ENCODE measurements at places on chromosomes 6 and 20.

DNA sequence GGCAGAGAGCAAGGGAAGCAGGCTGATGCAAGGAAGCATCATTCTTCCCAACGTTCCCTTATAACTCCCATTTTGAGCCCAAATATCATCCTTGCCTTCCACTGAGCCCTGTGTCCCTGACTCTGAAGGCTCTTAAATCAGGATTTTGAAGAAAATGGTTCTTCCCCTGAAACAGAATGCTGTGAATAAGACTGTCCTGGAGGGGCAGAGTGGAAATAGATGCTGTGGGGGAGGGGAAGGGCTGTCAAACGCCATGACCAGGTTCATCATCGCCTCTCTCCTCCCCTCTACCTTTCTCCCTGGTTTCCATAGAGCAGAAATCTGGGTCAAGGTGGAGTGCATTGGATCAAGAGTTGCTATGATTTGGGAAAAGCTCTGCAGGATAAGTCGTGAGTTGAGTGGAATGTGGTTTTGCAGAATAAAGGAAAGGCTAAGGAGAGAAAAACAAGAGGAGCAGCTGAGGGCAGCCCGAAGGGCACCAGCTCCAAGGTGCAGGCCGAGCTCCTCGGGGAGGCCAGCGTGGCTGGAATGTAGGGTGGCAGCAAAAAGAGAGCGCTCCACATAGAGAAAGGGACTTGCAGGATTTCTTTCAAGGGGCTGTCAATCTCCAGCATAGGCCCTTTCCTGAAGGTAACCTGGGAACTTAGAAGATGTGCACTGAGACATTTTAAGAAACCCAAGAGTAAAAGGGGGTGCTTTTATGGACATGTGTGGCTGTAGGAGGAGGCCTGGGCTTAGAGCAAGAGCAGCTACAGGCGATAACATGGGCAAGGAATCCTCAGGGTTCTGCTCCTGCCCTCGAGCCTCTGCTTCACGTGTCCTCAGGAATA lies 120.8 kb upstream of the CDYL start:
- no peak for DNase-seq

- DNase-seq: no peak
Measured at GRCh38 chr20:54051068-54051467, 19.3 kb downstream of the BCAS1 start.

DNA sequence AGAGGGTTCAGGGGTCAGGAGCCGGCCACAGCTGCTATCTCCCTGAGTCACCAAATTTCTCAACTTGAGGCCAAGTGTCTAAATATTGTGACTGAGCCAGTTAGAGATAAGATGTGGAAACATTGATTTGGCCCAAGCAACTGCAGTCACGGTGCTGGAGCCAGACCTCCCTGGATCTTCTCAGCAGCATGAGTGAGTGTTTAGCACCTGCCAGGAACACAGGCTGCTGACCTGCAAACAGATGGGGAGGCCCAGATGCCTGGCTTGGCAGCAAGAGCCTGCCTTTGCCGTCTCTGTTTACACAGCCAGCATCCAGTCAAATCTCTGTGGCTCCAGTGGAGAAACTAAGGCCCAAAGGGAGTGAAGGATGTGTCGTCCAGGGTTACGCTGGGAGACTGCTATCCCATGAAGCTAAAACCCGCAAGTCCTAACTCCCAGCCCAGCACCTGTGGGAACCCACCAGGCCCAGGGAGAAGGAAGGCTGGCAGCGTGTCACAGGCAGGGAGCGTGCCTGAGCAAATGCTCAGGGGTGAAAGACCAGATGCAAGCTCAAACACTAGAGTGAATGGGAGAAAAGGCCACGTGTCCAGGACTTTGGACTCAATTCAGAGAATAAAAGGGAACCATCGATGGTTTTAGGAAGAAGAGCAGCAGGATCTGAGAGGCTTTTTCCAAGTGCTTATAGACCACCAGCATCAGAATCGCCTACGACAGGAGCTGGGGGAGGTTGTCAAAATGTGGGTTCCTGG lies 15.9 kb upstream of the PTGIS start:
- DNase-seq: peak; percentile 29

DNA sequence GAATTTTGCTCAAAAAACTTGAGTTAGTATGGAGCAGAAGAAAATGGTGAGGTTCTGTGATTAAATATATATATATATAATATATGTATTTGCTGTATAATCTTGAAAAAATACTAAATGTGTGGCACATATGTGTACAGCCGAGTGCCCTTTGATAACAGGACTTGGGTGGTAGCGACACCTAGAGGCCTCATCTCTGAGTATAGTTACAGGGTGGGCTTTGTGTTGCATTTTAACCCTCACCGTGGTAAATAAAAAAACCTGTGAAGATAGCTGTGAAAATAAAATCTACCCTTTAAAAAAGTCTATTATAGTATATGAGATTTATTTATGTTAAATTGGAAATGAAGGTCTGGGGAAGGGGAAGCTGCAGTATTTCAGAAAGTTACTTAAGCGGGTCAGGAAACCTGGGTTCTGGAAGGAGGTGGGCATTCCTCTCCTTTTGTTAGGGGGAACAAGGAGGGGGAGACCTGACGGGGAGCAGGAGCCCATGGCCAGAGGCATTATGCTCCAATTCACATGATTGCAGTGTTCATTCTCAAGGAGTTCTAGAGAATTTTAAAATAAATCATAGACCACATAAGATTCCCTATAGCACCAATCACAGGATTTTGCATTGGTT lies 82.7 kb downstream of the SH3BGRL2 start:
- DNase-seq: peak; percentile 49

DNA sequence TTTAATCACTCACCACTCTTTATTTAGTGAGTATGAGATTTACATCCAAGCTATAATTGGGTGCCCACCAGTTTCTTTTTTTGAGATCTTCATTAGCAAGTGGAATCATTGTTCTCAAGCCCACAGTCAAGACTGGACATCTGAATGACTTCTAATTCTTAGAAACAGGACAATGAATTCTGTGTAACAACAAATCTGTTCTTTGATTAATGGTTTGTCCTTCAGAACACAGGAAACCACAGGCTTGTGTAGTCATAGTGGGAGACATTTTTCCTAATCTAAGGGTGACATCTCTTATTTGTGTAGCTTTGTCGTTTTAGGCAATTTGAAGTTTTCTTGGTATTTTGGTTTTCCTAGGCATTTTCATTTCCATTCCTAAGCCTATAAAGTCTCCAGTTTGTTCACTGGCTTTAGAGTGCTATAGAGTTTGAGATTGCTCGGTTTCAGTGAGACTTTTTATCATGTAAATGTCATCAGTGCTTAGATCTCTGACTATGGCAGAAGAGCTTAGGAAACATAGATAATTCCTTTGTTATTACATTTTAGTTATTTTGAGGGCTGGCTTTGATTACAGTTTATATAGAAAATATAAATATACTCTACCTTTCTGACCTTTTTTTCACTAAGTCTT lies 903.9 kb upstream of the MAP3K7 start:
- peak; percentile 26 for DNase-seq

- DNase-seq: no peak
Measured at GRCh38 chr6:158552055-158552795, 7.7 kb upstream of the TMEM181 start.

DNA sequence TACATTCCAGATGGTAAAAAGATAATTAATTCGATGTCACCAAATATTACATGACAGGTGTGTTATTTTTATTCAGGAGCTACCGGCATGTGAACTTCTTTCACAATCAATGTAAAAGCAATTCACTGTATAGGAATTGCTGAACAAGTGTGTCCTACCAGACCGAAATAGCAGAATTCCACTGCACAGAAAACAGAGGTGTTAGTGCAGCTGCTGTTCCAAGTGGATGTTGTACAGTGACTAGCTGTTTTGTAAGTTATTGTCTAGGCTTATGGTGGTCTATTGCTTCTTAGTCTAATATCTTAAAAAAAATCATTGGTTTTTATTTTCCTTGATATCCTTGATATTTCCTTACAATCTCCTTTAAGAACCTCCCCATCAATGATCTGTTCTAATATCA lies 107.4 kb downstream of the COL19A1 start:
- DNase-seq: peak; percentile 17

DNA sequence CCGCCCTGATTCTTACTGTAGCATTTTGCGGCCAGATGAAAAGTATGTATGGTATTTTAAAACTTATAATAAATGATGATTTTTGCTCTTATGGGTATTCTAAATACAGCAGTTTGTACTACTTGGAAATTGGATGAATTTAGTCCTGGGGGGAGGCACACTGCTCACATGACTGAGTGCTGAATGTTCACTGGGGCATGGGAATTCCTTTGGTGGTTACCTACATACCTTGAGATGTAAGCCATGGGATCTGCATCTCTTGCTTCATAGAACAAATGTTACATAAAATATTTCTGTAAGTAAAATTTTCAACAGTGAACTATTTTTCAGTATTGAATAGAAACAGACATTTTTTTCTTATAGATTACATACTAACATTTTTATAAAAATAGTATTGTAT lies 71.1 kb downstream of the FIG4 start:
- no peak for DNase-seq

- DNase-seq: peak; percentile 74
Measured at GRCh38 chr6:80610846-80611245, 504.4 kb downstream of the BCKDHB start.

DNA sequence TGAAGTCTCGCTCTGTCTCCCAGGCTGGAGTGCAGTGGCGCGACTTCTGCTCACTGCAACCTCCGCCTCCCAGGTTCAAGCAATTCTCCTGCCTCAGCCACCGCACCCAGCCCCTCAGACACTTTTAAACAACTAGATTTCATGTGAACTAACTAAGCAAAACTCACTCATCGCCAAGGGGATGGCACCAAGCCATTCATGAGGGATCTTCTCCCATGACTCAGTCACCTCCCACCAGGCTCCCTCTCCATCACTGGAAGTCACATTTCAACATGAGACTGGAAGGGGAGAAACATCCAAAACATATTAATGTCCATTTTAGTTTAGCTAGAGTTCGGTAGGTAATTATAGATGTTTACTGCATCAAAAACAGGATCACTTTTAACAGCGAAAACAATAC lies 95.9 kb upstream of the PRL start:
- no peak for DNase-seq

GRCh38 chr20:51062065-51062464 lies 39.2 kb upstream of the KCNG1 start:
- no peak for DNase-seq

GRCh38 chr6:35907750-35908149 lies 13.1 kb downstream of the SRPK1 start:
- DNase-seq: no peak

GRCh38 chr6:34147906-34148630 lies 2.2 kb upstream of the GRM4 start:
- no peak for DNase-seq

GRCh38 chr20:57615445-57615811 lies 4.8 kb downstream of the ZBP1 start:
- DNase-seq: no peak

GRCh38 chr6:168333039-168333438 lies 13.5 kb upstream of the DACT2 start:
- no peak for DNase-seq

GRCh38 chr6:15363523-15364400 lies 117.9 kb downstream of the JARID2 start:
- peak; percentile 46 for DNase-seq

- DNase-seq: no peak
Measured at GRCh38 chr6:93496548-93496947, 77.2 kb upstream of the EPHA7 start.

- DNase-seq: no peak
Measured at GRCh38 chr6:107959392-107959791, 1.4 kb upstream of the SEC63 start.

- DNase-seq: no peak
Measured at GRCh38 chr20:58659841-58660240, 8.8 kb downstream of the STX16 start.

GRCh38 chr6:148852688-148853087 lies 105.9 kb downstream of the UST start:
- no peak for DNase-seq

DNA sequence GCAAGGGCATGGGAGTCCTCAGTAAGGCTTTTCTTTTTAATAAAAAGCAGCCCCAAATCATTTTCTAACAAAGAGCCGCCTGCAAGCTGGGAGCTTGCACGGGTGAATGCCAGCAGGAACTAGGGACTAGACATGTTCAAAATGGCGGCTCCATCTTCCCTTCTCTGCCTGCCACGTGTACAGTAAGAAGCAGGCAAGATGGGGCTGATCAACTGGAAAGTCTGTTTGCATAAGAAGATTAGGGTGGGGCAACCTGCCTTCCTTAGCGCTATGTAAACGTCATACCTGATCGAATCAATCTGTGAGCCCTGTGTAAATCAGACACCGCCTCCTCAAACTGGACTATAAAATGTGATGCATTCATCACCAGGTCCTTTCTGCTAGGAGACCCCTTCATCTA lies 299.4 kb upstream of the SOX4 start:
- DNase-seq: no peak

GRCh38 chr6:145506565-145506964 lies 228.8 kb downstream of the EPM2A start:
- no peak for DNase-seq

DNA sequence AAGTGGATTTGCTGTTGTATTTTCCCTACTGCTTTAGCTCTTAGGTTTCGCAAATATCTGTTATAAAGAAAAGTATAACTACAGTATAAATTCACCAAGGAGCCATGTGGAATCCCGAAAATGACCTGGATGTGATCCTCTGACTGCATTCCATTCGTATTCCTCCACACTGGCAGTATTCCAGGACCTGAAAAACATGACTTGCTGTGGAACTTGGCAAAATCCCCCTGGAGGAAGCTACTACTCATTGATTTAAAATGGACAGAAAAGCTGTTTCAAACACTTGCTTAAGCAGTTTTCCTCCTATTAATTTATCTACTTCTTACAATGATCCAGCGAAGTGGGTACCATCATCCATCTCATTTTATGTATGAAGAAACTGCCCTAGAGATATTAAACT lies 13.3 kb upstream of the ENPP5 start:
- peak; percentile 12 for DNase-seq

- no peak for DNase-seq
Measured at GRCh38 chr6:167787896-167788562, 38.7 kb upstream of the AFDN start.

GRCh38 chr20:13690943-13691342 lies 52.2 kb upstream of the TASP1 start:
- no peak for DNase-seq

DNA sequence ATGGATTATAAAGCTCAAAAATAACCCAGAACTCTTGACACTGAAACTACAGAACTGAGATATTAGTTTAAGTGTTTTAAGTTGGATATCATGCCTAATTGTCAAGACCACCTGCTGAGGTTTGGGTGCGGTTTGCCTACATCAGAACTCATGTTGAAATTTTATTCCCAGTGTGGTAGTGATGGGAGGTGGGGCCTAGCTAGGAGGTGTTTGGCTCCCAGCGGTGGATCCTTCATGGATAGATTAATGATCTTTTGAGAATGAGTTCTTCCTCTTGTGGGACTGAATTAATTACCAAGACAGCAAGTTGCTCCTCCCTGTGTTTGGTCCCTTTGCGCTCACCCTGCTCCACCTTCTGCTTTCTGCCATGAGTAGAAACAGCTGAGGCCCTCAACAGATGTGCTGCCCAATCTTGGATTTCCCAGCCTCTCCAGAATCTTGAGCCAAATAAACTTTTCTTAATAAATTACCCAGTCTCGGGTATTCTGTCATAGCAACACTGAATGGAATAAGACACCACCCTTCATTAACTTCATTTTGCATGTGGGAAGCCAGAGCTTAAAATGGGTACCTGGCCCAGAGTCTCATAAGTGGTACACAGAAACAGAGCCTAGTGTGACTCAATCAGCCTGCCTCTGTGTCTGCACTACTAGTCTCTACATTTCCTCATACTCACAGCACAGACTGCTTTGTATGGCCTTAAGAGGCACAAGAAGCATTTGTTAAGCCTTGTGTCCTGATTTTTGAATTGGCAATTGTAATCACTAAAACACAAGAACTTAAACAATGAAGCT lies 158.4 kb downstream of the IBTK start:
- no peak for DNase-seq

GRCh38 chr20:25339608-25340007 lies 51.0 kb downstream of the ABHD12 start:
- no peak for DNase-seq
